ENCODE measurements at places on chromosomes 4 and X.

GRCh38 chr4:111798840-111799239 is 346.4 kb upstream of the FAM241A start:
- peak; percentile 41 for DNase-seq

GRCh38 chr4:74174421-74174820 is 16.5 kb downstream of the MTHFD2L start:
- no peak for DNase-seq

GRCh38 chr4:161237495-161237894 is 926.3 kb downstream of the FSTL5 start:
- DNase-seq = no peak

DNA sequence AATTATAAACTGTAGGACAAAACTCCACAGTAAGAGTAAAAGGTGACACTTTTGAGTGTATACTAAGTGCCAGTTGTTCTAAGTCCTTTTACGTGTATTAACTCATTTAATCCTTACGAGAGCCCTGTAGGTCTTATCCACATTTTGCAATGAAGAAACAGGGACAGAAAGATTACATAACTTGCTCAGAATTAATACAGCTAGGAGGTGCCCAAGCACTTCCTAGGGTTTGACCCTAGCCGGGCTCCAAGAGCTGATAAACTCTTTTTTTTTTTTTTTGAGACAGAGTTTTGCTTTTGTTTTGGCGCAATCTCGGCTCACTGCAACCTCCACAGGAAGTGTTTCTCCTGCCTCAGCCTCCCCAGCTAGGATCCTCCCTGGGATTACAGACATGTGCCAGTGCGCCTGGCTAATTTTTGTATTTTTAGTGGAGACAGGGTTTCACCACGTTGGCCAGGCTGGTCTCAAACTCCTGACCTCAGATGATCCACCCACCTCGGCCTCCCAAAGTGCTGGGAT is 110.4 kb downstream of the UBE2K start:
- DNase-seq = no peak

DNA sequence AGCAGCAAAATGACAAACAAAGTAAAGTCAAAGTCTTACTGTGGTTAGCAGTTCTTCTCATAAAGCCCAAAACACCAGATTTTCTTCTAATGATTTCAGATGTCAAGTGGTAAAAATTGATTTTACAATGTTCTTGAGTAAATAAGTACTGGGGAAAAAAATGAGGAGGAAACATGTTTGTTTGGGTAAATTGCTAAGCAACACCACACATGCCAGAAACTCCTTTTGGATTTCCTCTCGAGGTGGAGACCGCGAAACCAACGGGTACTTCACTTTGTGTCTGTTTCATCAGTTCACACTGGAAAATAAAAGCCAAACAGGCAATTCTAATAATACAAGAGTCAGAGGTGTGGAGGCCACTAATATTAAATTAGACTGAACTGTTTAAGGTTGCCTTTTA is 4.6 kb upstream of the PKD2 start:
- no peak for DNase-seq

DNA sequence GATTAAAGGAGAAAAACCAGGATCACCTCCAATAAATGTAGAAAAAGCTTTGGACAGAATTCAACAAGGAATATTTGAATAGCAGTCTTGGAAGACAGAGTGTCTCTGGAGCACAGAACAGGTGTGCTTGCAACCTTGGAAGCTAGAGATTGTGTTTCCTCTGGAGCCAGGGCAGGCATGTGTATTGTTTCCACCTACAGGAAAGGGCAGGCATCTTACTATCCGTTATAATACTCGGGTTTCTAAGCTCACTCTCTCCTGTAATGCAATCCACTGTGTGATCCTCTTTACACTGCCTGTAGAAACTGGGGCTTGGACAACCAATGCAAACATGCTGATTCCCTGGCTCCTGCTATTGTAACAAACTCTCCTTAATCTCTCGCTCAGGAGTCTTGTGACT is 14.4 kb downstream of the CCDC110 start:
- no peak for DNase-seq

DNA sequence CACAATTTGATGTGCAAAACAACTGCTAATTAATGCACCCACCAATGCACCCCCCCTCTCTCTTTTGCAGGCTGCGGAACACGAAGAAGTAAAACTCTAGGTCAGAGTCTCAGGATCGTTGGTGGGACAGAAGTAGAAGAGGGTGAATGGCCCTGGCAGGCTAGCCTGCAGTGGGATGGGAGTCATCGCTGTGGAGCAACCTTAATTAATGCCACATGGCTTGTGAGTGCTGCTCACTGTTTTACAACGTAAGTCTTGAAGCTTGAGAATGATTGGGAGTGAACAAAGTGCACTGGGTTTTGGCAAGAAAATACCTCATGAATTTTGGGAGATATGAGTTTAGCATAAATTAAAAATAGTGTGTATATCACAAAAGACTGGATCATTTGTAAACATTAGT is 28.9 kb downstream of the TMPRSS11E start:
- DNase-seq = no peak

DNA sequence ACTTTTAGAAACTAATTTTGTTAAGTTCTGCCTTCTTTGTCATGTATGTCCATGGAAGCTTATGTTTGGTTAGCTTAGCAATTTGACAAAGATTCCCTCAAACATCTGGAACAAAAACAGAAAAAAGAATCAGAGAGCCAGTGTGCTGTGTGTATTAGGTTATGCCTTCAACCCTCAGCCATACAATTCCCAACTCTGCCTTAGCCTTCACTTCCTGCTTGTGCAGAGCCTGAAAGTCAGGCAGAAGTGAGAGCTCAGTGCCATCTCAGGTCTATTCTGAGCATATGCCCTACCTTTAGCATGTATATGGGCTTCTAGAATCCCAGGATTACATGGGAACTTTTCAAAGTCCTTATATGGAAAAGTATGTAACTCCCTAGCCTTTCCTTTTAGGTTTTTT is 58.2 kb upstream of the STOX2 start:
- no peak for DNase-seq

- DNase-seq = no peak
Observed at GRCh38 chrX:109934434-109934833, 68.5 kb upstream of the TMEM164 start.

GRCh38 chrX:119398974-119399771 is at the start of gene SLC25A43:
Gene SLC25A43, plus strand, starts transcription at chrX:119399336. Its CDS starts 68 bp downstream, at chrX:119399404.
- DNase-seq = no peak

DNA sequence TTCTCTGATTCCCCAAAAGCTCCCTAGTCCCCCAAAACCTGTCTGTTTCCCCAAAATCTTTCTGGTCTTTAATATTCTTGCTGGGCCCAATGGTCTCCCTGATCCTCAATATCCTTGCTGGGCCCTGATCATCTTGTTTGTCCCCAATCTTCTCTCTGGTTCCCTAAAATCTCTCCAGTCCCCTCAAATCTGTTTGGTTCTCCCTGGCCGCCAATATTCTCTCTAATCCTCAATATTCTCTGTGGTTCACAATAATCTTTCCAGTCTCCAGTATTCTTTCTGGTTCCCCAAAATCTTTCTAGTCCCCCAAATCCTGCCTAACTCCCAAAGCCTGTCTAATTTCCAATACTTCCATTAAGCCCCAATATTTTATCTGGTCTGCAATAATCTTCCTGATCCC is 18.5 kb downstream of the P2RY8 start:
- DNase-seq = no peak

DNA sequence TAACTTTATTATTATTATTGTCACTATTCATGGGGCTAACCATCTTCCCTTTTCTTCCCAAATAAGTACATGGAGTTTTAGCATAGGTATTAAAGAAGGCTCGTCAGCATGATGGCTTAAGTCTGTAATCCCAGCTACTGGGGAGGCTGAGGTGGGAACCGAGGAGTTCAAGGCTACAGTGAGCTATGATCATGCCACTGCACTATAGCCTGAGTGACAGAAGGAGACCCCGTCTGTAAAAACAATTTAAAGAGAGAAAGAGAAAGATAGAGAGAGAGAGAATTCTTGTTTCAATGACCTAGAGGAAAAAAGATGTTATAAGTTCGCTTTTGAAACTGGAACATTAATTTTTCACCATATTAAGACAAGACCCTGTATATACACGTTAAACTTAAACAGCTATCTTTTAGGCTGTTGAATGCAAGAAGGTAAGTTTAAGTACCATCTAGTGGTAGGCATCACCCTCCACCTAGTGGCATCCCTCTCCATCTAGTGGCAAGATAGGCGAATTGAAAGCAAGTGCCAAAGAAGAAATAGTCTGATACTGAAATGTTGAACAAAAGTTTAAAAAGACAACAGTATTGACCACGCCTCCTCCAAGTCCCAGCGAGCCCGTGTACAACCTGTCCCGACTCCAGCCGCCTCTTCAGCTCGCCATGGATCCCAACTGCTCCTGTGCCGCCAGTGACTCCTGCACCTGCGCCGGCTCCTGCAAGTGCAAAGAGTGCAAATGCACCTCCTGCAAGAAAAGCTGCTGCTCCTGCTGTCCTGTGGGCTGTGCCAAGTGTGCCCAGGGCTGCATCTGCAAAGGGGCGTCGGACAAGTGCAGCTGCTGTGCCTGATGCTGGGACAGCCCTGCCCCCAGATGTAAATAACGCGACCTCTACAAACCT is 26.0 kb upstream of the YTHDC1 start:
- DNase-seq = peak; percentile 22

DNA sequence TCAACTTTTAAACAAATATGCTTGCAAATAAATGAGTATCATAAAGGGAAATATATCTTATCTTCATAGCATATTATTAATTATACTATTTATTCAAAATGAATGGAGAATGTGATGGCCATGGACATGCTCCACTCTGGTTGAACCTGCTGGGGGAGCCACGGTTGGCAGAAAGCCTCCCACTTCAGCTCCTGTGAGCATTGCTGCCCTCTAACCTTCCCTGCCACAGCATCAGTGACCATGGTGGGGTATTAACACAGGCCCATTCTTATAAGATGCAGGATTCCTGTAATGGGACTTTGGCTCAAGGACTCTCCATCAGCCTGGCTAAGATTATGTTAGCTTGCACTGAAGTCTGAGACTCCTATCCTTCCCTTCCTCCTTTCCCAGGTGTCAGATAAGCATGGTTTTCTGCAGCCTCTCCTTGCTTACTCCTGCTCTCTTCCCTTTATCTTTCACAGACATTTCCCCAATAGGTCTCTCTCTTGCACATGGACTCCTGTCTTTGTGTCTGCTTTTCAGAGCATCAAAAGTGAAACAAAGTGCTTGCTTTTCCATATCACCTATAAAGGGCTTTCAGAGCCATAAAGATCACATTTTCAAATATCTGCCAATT is 4.9 kb upstream of the ABRAXAS1 start:
- no peak for DNase-seq

Data from SK-N-DZ (cell line).